ENCODE measurements at places on chromosomes 3 and 15. TPM values are rescaled to one million over a fixed set of nuclear protein-coding genes. Genes with fewer than 3 reads are reported as not detected.

- no peak for DNase-seq
These were observed 11.8 kb upstream of the FAM174B start for GRCh38 chr15:92667287-92667904.

DNA sequence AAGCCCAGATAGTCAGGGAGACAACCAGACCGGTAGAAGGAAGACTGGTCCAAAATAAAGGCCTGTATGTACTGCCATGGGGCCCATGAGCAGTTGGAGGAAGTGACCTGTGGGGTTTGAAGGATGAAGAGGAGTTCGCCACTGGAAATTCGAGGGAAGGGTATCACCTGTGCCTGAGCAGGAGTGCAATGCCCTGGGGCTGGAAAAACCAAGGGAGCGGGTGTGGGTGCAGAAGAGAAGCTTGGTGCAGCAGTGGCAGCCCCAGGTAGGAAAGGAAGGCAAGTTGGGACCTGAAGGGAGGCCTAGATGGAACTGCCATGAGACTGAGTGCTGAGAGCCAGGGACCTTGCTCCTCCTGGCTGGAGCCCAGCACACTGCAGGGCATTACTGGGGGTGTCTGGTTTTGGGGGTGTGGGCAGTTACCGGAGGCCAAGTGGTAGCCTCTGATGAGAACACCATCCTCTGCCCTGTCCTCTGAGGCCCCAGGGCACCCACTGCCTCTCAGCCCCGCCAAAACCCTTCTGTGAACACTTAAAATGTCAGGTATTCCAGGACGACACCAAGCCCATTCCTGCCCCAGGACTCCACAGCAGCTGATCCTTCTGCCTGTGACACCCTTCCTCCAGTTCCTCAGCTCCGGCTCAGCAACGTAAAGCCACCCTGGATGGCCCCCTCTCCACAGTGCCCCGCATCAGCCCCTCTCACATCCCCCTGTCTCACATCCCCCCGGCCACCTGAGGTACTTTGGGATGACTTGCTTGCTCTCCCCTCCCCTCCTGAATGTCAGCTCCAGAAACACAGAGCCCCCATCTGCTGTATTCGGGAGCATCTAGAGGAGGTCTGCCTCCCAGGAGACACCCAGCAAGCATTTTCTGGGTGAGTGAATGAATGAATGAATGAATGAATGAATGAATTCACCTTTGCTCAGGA, 42.9 kb downstream of the WNT7A start:
- DNase-seq, result no peak

Gene CHL1
- 2.2 TPM for polyA plus RNA-seq

- DNase-seq, result peak; percentile 43
These were observed 573.3 kb upstream of the TBL1XR1 start for GRCh38 chr3:177770383-177771230.

Gene MGA
- 21.7 TPM for polyA plus RNA-seq

Gene TERC
- polyA plus RNA-seq, result 0.35 TPM

Gene ZBTB47
- 36.9 TPM for polyA plus RNA-seq

DNA sequence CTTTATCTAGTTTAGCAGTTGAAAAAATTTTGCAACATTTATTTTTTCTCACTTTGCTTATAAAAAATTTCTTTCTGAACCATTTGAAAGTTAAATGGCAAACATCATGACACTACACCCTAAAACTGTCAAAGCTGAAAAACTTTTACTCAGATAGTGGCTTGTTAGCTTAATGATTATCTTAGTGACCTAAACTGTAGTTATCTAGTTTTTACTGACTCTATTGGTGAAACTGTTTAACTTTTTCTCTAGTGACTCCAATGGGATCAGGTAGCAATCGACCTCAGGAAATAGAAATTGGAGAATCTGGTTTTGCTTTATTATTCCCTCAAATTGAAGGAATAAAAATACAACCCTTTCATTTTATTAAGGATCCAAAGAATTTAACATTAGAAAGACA, 13.3 kb downstream of the FBXO22 start:
- DNase-seq, result no peak

DNA sequence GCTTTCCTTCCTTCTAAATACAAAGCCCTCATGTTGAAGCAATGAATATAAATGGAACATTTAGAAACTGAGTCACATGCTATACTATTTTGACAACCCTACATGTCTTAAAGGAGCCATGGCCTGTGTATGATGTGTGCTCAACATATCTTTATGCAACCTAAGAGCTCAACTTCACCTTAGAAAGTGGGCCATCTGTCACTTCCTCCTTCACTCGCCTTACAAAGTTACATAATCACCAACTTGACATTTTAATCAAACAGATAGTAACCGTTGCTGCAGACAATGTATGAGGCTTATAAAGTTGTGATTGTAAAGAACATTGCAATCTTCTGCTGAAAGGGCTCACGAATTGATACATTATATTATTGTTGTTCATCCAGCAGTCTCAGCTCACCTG, 163.6 kb downstream of the SERPINI1 start:
- no peak for DNase-seq

GRCh38 chr15:22257047-22258008, 177.0 kb downstream of the OR4M2 start:
- no peak for DNase-seq

Gene TICRR
- polyA plus RNA-seq, result 4.1 TPM

Gene CPNE4
- 0.23 TPM for polyA plus RNA-seq

DNA sequence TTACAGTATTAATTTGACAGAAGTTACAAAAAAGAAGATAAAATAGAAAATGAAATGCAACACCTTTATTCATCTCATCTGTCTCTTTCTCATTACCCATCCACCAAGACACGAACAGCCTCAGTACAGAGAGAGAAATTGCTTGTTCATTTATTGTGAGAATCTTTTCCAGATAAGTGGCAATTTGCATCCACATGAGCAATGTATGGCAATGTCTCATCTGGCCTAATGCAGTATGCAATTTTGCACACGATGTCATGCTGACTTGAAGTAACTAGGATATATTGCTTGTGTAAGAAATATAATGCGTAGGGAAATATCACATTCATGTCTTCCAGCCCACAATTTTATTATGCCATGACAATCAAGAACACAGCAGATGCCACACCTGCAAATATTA, 866.9 kb downstream of the ROBO1 start:
- DNase-seq, result no peak

- DNase-seq, result no peak
These were observed 9.4 kb upstream of the SEMA3B start for GRCh38 chr3:50259432-50260026.

Gene HTR3E
- not detected for polyA plus RNA-seq

DNA sequence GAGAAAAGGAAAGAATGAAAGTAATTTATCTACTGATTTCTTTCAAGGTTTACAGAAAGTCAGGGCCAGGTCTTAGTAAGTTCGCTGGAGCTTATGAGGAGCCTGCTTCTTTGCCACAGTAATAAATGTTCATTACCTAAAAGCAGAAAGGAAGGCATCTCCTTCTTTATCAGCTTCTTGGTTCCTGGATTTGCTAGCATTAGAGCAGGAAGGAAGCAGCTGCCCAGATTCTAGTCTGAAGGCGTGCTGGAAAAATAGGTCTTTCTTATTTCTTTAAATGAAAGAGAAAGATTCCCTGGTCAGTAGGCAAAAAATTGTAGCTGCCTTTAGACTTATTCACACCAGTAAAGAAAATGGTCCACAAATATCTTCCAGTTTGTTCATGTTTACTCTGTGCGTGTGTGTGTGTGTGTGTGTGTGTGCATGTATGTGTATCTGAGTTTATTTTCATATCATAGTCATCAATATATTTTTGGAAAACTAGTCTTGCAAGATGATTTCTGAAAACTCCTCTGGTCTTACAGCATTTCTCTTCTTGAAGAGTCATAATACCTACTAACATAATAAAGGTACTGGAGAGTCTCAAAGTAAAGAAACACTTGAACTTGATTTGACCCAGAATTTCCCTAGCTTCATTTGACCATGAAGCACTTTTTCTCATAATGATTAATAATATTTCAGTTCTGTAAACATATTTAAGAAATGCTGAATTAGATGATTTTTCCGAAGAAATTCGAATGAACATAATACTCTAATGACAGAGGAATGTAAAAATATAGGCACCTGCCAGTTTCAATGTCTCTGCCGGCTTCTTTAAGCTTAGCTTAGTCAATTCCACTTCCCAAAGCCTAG, 255.3 kb upstream of the ZPLD1 start:
- no peak for DNase-seq

DNA sequence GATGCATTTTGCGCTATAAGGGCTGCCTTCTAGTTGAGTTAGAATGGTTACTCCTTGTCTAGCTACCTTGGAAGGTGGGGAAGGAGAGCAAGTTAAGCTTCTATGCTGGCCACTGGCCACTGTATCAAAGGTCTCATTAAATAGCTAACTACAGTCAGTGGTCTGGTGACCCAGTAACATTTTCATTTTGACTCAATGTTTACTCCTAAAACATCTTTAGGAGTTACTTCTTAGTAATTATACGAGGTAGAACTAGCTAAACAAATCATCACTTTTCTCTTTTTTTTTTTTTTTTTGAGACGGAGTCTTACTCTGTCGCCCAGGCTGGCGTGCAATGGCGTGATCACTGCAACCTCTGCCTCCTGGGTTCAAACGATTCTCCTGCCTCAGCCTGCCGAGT, 26.7 kb downstream of the ETV5 start:
- DNase-seq, result no peak

DNA sequence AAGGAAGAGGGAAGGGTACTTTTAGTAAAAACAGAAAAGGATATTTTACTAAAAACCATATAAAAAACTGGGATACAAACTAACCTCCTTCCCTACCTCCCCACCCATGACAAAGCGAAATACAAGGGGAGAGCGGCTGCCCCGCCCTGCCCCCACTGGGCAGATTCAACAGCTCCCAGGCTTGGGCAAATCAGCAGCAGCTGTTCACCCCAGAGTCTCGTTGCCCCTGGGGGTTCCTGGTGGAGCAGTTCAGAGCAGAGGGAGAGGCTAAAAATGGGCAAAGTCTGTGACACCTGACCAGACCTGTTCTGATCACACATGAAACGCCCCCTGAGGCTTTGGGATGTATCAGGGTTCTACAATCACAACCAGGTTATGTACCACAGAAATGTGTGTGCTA, 2.5 kb upstream of the ETFA start:
- DNase-seq, result no peak

- DNase-seq, result no peak
These were observed 348.4 kb upstream of the IL12A start for GRCh38 chr3:159640225-159640624.

GRCh38 chr3:49530231-49530630, 24.0 kb upstream of the BSN start:
- DNase-seq, result no peak

- no peak for DNase-seq
These were observed 120.7 kb upstream of the WNT5A start for GRCh38 chr3:55607844-55608243.

- no peak for DNase-seq
These were observed 219.1 kb upstream of the RGMA start for GRCh38 chr15:93308026-93308690.

- DNase-seq, result no peak
These were observed 7.1 kb upstream of the ST6GAL1 start for GRCh38 chr3:186923241-186923640.

GRCh38 chr3:55676643-55677042, 189.5 kb upstream of the WNT5A start:
- DNase-seq, result no peak

Gene MAGEF1
- polyA plus RNA-seq, result 74.6 TPM

- no peak for DNase-seq
These were observed 58.5 kb downstream of the TIPARP start for GRCh38 chr3:156732715-156733421.

DNA sequence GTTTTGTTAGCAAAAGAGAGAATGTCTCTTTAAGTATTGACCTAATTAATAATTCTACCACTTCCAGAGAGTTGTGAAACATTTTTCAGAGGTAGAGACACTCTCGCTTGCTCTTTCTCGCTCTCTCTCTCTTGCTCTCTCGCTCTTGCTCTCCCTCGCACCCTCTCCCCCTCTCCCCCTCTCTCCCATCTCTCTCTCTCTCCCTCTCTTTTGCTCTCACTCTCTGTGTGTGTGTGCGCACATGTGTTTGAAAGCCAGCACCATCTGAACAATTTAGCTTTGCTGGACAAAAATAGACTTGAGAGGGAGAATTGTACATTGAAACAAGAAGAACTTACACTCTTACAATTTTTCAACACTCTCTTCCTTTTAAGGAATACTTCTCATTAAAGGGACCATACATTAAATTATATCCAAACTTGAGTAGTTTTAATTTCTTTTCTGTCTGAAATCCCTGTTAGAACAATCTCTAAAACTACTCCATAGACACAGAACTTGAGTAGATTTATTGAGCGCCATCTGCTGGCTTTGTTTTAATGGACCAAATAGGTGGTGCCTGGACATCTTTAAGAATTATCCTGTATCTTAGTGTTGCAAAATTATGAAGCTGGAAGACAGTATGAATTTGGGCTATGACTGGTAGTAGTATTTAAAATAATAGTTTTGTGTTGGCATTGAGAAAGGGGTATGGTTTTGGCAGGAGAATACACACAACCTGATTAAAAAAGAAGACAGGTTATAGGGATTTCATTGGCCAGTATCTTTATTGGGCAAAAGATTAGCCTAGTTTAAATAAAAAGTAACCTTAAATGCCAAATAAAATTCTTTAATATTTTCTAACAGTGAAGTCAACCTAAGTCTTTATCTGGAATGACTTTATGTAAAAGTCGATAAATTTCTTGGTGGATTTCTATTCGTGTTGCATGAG, 124.6 kb downstream of the AKAP13 start:
- DNase-seq, result peak; percentile 58

DNA sequence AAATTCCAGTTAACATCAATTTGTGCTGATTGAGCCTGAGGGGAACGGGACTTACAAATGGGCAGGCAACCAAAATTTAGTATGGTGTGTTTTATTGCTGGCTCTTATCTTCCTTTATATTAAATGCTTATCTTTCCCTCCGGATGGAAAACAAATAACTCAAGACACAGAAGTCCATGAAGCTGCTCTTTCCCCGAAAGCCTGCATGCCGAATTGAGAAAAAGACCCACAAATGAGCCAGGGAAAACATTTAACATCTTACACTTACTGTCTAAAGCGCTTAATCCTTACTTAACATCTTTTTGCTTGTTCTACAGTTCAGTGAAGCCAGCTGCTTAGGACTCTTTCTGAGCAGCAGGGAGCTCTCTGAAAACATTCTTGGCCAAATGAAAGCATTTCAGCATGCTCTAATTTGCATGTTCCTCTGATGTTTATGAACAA, 49.5 kb downstream of the HEG1 start:
- no peak for DNase-seq

- DNase-seq, result no peak
These were observed 7.1 kb downstream of the COPS2 start for GRCh38 chr15:49148298-49148697.

- no peak for DNase-seq
These were observed 525 bp downstream of the NPTN start for GRCh38 chr15:73632670-73633058.
